ENCODE measurements at places on chromosomes 5 and 9. TPM values are rescaled to one million over a fixed set of nuclear protein-coding genes. Genes with fewer than 3 reads are reported as not detected.

- no peak for DNase-seq
Observed at GRCh38 chr9:5609226-5609596, 19.7 kb upstream of the RIC1 start.

- DNase-seq: no peak
Observed at GRCh38 chr5:96331210-96331609, 101.8 kb downstream of the PCSK1 start.

DNA sequence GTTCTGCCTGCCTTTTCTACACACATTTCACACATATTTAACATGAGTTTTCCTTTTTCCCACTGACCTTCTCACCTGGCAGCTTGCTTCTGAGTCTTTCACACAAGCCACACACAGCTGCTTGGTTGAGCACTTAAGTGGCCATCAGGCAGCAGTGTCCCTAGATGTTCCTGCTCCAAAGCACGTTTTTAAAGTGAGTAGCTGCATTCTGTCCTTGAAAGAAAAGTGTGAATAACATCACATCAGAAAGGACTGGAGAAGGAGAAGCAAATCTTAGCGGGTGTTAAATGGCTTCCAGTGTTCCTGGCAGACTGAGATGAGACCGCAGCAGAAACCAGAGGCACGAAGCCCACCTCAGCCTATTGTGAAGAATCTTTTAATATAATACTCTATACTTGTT lies 209.2 kb upstream of the IRX4 start:
- no peak for DNase-seq

DNA sequence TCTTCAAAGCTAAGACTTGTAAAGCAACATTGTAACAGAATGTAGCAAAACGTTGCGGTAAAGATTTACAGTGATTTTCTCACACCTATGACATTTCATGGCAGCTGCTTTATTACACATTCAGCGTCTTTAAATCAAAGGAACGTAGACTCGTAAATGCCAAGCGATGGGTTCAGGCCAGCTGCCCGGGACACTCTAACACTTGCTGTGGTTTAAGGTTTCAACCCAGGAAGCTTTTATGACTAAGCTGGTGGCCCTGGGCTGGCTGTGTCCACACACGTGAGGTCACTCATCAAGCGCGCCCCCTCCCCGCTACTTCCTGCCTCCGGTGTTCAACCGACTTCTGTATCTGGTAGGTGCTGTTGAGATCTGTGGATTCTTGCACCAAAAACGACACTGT lies 2.5 kb downstream of the SLC6A18 start:
- DNase-seq: no peak

GRCh38 chr5:122077366-122078115 lies 518 bp downstream of the LOX start:
- DNase-seq: peak; percentile 73

DNA sequence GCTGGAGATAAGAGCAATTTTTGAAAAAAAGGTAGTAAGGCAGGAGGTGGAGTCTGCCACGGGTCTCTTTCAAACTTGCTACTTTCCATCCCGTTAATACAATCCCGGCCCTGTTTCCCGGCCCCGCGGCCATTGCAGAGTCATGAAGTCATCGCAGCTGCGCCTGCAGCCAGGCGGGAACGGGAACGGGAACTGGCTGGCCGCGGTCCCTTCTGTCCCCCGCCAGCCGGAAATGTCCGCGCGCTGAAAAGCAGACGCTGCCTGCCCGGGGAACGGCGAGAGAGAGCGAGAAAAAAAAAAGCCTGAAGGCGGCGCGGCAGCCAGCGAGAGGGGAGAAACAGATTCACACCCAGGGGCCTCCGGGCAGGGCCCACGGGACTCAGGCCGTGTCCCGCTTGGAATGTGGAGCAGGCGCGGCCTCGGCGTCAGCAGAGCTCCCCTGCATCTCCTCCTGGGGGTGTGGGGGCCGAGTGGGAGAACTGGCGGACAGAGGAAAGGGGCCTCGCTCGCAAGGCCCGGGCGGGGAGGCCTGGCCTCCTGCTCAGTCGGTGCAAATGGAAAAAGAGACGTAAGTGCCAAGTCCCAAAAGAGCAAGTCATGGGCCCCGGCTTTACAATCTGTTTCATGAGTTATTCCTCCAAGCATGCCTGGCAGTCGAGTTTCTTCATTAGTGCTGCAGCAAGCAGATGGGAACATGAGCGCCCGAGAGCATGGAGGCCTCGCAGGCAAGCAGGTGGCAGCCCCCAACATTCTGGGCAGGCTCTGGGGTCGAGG lies 201.2 kb upstream of the GAS1 start:
- DNase-seq: peak; percentile 82

Gene EFCAB9
- not detected for total RNA-seq

Measured in H7 (cell line).